ENCODE measurements at places on chromosomes 3 and 15.

DNA sequence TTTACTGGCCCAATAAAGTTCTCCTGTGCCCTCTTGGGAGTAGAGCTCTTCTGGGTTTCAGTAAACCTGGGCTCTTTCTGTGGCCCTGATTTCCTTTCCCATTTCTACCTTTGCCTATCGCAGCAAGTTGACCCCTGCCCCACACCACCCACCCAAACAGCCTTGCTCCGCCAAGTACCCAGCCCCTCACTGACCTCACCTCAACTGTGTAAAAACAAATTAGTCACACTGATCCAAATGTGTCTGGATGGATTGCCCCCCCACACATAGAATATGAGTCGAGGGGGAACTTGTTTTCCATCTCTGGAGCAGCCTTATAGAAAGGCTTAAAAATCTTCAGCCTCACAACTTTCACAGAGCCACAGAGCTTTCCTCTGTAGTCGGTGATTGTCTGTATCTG, 28.6 kb upstream of the VEPH1 start:
- no peak for DNase-seq

DNA sequence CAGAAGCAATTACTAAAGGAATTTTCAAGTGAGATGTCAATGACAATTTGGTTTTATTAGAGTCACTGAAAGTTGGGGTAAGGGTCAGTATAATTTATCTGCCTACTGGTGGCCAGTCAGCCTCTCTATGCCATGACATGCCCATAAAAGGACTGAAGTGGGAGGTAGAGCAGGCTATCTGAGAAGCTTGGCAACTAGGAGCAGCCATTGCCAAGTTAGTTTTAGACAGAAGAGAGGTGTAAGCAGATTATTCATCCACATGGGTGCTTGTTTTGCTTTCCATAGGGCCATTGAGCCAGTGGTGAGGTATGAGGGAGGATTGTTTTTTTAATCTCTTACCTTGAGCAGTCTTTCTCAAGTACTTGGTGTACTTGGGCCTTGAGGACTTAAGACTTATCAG, 8.1 kb upstream of the RBP1 start:
- no peak for DNase-seq

DNA sequence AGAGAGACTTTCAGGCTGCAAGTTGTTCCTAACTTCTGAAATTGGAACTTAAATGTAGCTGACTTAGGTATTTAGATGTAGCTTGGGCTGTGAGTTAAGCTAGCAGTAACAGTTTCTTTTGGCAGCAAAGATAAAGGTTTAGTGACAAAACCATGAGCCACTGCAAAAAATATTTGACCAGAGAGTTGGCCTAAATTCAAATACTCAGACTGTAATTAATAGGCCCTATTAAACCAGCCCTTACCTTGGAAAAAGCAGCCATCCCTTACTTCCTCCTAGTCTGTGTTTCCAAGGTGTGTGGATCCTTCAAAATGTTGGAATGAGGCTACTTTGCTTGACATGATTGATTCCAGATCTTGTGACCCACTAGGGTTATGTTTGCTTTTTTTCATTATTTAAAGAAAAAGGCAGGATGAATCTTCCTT, 8.2 kb downstream of the TPM1 start:
- DNase-seq = no peak

DNA sequence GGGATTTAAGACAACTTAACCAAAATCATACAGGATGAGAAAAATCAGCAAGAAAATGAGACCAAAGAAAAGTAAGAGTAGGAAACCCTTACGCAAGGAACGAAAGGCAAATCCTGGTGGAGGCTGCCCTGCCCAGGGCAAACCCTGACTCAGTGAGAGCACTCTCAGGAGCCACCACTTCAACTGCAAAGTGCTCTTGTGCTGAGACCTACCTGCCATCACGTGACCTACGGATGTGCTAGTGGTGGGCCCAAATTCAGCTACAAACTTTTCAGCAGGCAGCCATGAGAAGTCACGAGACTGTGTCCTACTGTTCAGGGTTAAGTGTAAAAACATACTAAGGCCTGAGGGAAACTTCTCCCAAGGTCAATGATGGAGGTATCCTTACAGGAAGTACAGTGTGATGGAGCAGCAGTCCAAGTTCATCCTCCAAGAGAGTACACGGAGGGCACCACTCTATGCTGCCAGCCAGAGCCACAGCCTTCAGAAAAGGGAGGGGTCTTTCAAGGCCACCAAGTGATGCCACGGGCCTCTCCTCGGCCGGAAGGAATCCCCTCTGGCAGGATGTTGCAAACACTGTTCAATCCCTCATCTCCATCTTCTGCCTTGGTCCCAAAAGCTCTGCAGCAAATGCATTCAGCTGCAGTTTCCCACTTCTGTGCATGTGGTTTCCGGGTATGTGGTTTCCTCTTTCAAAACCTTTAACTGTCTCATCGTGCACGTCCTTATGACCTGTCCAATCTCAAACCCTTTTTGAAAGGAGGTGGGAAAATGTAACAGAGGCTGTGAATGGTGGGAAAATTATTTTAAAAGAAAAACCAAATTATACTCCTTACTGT, 9.5 kb downstream of the CHSY1 start:
- peak; percentile 61 for DNase-seq

GRCh38 chr3:153835540-153835939, 285.6 kb upstream of the ARHGEF26 start:
- DNase-seq = no peak

GRCh38 chr3:57158813-57159738, 6.1 kb downstream of the IL17RD start:
- no peak for DNase-seq

GRCh38 chr3:97301114-97301513, 463.4 kb upstream of the ARL6 start:
- no peak for DNase-seq

- DNase-seq = no peak
Measured at GRCh38 chr3:11479221-11479620, 164.5 kb downstream of the VGLL4 start.

DNA sequence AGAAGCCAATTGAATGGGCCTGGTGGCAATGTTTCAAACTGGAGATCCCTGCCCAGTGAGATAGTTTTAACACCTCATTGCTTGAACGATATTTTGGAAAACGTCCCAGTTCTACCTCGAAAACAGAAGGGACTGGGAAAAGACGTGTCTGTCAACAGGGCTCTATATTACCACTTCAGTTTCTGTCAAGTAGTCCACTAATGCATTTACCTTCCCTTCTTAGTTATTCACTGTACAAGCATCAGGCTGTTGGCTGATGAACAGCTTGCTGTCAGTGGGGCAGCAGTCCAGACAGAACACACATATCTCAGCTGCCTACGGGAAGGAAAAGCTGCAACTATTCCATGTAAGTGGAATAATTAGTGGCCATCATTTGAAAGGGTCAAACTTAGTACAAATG, 794.7 kb upstream of the GBE1 start:
- DNase-seq = no peak

DNA sequence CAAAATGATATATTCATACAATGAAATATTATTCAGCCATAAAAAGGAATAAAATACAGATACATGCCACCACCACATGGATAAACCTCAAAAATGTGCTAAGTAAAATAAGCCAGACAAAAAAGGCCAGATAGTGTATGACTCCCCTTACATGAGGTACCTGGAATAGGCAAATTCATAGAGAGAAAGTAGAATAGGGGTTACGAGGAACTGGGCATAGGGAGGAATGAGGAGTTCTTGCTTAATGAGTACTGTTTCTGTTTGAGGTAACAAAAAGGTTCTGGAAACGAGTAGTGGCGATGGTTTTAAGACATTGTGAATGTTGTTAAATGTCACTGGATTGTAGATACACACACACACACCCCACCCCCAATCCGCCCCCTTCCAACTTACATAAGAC, 8.2 kb downstream of the RAF1 start:
- DNase-seq = no peak

DNA sequence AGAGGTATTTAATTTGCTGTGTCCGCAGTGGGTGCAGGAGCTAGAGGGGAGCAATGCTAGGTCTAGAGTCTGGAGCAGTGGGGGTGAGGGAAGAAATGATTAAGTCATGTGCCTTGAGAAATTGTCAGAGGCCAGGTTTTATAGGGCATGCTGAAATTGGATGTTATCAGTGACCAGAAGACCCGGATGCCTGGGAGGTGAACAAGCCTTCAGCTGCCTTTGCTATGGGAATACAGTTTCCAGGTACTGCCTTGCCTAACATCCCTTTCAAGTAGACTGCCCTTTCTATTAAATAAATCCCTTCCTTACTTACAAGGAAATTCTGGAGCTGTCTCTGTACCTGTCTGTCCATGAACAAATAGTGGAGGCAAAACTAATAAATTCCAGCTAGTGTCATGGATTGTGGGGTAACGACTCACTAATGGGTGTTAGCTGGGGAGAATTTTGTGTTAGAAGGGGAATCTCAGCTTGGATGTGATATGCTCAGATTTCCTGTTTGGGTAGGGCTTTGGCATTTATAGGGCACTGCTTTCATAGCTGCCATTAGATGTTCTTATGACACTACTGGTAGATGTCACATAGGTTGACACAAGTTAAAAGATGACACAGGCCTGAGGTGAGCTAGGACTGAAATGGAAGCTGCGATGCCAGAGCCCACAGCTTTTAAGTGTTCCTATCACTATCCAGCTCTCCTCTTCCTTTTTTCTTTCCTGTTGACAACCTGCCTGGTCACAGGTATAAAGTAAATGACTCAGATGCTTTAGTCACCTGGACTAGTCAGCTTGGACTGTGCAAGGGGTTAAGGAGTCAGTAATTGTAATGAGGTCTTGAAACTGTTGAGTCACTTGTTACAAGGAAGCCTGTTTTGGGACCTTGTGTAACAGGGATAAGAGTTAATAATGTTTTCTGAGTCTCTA, 21.3 kb downstream of the CHD2 start:
- DNase-seq = no peak

GRCh38 chr3:108629974-108630373, 40.5 kb downstream of the DZIP3 start:
- no peak for DNase-seq

Data from CD8-positive, alpha-beta memory T cell (primary cell).